ENCODE measurements at places on chromosomes 2 and 18.
A peak's percentile ranks its signal among the peaks of the same experiment; 100 is the strongest.

DNA sequence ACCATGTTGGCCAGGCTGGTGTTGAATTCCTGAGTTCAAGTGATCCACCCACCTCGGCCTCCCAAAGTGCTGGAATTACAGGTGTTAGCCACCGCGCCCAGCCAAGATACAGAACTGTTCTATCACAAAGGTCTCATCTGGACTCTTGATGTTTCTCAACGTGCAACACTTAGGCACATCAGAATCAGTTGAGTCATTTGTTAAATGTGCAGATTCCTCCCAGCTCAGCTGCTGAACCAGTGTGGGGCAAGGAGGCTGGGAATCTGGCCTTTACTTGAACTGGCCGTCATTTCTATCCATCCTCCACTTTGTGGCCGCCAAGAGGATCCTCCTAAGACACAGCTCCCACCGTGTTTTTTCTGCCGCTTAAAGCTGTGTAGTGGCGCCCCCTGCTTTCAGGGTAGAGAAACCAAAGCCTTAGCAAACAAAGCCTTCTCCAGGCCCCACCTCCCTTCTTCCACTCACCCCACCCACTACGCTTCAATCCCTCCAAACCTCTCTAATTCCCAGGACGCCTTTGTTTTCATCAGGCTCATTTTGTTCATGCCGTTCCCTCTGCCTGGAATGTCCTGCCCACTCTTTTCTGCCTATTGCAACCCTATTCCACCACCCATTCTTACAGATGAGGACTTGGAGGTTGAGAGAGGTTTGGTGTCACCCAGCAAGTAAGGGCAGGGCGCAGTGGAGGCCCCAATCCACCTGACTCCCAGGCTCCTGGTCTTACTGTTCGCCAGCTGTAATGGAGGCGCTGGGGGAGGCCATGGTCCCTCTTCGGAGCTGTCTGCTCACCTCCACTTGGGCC, 776 bp upstream of the SPEG start:
- peak; percentile 39 for DNase-seq

DNA sequence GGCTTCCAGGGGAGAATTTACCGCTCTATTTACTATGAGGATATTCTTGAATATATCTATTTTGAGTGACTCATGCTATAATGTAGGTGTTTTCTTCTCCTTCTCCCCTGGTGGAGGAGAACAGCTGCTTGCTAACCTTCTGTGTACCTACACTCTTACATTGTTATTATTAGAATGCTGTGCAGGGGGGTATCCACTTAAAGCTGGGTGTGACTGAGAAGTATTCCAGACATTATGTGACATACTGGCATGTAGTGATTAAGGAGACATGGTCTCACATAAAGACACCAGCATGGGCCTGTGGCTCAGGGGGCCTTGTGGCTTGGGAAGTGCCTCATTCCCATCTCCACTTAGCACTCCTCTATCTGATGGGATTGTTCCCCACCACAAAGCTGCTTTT, 287.9 kb downstream of the PTPRM start:
- no peak for DNase-seq

DNA sequence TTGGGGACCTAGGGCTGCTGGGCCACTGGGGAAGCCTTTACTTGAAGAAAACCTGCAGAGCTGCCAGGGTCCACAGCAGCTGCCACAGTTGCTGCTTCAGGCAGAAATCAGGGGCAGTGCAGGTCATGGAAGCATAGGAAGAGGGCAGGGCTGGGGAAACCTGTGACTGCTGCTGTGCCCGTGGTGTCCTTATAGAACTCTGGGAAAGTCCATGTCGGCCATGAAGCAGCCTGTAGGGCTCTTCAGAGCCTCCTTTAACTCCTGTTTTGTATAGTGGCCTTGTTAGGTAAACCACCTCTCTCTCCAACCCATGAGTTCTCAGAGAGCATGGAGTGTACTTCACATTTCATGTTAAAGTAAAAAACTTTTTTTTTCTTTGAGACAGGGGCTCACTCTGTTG, 62.1 kb downstream of the SMAD4 start:
- DNase-seq = no peak

- DNase-seq = peak; percentile 83
Observed at GRCh38 chr2:26769089-26769761, 5.1 kb downstream of the SLC35F6 start.

- DNase-seq = no peak
Observed at GRCh38 chr2:60861736-60862135, 19.6 kb upstream of the REL start.

DNA sequence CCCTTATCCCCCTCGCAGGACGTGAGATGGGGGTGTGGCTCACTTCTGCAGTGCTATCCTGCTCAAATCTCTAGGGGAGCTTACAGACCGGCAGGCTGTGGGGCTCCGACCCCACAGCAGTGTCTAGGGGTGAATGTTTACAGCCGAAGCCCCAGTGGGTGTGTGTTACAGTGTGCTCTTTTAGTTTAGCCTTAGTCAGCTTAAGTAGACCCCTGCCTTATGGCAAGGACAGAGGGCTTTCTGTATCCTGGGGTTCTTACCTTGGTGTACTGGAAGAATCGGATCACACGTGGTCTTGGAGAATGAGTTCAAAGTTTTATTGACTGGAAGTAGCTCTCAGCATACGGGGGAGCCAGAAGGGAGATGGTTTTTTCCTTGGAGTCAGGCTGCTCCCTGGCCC, 348.2 kb upstream of the GYPC start:
- DNase-seq = no peak

DNA sequence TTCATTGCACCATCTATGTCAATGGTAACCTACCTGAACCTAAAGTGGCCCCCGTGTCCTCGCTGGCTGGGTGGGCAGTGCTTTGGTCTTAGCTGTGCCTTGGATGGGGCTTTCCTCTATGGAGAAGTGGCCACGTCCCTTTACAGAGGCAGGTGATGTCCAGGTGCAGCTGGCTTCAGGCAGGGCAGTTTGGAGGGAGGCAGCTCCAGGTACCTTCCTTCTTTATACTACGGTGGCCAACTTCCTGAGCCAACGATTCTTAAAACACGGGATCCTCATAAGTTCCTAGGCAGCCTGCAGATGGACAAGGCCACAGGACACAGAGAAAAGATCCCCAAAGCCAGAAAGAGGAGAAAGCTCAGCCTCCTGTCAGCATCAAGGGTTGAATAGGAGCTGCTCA, 517.3 kb upstream of the HS6ST1 start:
- DNase-seq = no peak

- DNase-seq = peak; percentile 68
Observed at GRCh38 chr18:1014951-1015624, 110.4 kb downstream of the ADCYAP1 start.

- DNase-seq = no peak
Observed at GRCh38 chr2:132969371-132969985, 299.5 kb upstream of the LYPD1 start.

DNA sequence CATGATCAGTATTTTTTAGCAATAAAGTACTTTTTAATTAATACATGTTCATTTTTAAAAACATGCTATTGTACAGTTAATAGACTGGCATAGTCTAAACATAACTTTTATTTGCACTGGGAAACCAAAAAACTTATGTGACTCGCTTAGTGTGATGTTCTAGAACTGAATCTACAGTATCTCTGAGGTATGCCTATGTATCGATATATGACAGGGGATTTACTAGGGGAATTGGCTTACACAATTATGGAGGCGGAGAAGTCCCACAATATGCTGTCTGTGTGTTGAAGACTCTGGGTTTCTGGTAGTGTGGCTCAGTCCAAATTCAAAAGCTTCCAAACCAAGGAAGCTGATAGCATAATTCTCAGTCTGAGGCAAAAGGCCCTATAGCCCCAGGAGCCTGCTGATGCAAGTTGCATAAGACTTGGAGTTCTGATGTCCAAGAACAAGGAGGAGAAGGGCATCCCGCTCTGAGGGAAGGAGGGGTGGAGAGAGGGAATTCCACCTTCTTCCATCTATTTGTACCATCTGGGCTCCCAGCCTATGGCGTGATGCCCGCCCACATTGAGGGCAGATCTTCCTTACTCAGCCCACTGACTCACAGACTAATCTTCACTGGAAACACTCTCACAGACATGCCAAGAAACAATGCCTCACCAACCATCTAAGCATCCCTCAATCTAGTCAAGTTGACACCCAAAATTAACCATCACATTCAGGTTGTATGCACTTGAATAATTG, 27.5 kb downstream of the ZNF638 start:
- DNase-seq = peak; percentile 97

DNA sequence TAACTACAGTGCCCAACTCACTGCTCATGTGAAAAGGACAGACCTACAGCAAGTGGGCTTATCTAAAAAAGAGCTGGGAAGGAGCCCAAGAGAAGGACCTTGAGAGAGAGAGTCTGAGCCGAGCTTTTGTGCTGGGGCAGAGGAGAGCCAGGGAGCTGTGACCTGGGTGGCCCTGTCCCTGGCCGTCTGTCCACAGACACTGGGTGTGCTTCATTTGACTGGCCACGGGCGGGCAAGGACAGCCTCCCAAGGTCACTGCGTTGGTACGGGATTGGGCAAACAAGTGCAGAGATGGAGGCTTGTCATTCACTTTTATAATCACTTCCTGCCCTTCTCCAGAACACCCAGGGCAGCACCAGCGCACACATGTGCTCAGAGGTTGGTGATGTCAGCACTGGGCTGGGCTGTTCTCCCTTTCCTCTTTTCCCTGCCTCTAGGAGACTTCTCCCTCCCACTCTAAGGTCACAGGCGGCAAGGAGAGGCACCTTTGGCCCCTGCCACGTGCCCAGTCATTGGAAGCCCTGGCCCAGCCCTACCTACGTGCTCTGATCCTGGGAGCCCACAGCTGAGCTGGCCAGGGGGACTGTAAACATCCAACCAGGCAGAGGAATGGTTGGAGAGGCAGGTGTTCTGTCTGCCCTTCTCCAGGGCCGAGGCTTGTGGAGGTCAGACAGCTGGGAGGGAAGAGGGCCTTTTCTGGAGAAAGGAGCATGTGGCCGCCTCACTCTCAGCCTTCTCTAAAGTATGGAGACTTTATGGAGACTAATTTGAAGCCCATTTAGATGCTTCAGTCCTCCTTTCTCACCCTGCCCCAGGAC, 6.4 kb upstream of the PSD4 start:
- DNase-seq = no peak

DNA sequence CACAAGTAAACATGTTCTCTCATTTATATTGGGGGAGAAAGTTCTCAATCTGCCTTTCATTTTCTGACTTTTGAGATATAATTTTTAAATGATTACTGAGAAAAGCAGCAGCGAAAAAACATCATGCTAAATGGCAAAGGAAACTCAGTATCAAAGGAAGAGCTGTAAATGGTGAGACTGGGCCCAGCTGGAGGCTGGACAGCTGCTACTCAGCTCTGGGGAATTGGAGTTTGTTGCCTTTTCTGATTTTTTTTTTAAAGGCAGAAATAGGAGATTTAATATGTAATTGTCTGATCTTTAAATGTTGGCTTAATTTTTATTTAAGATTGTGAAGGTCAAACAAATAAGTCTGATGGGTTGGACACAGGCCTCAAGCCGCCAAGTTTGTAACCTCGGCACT, 137.1 kb upstream of the TACR1 start:
- no peak for DNase-seq

DNA sequence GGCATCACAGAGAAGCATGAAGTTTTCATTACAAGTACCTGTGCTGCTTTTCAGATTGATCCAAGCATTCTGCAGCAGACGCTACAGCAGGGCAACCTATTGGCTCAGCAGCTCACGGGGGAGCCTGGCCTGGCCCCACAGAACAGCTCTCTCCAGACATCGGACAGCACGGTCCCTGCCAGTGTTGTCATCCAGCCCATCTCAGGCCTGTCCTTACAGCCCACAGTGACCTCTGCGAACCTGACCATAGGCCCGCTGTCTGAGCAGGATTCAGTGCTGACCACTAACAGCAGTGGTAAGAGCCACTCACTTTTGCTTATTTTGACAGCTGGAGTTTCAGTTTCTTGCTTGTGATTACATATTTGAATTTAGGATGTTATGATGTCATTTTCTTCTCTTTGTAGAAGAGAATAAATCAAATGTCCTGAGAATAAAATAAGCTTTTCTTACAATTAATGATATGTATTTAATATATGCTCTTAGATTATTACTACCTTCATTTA, 104.9 kb downstream of the ZNF236 start:
- no peak for DNase-seq

GRCh38 chr18:55334875-55335274, 253.1 kb downstream of the TCF4 start:
- no peak for DNase-seq

DNA sequence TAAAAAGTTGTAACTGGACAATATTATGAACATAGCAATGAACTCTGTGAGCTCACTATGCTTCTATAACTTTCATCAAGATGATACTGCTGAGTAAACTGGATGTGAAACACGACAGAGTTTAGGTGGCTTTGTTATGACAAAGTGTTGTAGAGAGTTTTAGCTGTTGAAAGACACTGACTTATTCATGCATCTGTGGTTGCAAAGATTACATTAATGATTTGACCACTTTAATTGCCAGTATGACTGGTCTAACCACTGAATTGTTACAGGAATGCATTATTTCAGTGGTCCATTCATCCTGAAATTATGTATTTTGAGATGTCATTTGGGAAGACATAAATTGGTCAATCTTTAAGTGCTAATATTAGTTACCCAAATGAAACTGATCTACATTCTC, 117.9 kb downstream of the SPHKAP start:
- no peak for DNase-seq

GRCh38 chr2:162731917-162732804, 106.4 kb downstream of the KCNH7 start:
- no peak for DNase-seq

GRCh38 chr2:197575987-197576386, 60.1 kb downstream of the MOB4 start:
- peak; percentile 97 for DNase-seq

DNA sequence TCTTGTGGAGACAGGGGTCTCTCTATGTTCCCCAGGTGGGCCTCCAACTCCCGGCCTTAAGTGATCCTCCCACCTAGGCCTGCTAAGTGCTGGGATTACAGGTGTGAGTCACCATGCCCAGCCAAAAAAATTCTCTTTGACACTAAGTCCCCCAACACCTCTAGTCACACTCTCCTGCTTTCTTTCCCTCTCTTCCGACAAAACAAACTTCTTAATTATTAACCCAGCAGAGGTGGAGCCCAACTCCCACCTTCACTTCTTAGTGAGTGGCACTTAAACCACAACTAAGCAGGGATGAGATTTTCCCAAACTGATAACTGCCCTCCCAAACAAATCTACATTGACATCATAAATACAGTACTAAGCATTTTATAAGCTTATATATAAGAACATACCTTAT, 60.5 kb upstream of the PMAIP1 start:
- DNase-seq = no peak

DNA sequence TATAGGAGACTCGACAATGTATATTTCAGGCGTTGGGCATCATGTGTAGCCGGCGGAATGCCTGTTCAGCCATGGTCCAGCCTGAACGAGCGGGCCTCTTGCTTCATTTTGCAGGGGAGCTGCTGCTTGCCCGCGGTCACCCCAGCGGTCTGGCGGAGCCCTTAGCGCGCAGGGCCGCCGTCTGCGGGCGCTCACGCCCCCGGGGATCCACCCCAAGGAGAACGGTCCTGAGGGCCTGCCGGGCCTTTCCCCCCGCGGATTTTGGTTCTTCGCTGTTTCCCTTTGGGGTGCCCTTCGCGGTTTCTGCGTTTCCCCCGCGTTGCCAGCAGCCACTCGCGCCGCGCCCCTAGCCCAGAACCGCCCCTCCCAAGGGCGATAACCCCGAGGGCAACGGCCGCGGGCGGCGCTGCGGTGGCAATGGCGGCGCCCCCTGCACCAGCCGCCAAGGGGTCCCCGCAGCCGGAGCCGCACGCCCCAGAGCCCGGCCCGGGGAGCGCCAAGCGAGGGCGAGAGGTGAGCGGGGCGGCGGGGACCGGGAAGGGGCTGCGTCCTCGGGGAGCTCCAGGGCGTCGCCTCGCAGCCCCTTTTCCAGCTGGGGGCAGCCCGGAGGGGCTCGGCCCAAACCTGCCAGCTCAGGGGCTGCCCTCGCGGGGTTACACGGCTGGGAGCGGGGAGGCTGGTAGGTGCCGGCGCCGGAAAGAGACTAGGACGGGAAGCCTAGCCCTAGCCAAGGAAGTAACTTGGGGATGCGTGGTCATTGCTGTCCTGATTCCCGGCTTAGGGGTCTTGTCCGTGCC, at the start of gene MFSD2B:
MFSD2B (plus strand) TSS at position 406 of the 797 bp plus-strand sequence; CDS start at position 418, 12 bp downstream.
- no peak for DNase-seq

All from NCI-H226 (cell line).